ENCODE measurements at places on chromosomes 7 and 10.

GRCh38 chr7:147912946-147913638, 677.5 kb upstream of the C7orf33 start:
- no peak for DNase-seq

DNA sequence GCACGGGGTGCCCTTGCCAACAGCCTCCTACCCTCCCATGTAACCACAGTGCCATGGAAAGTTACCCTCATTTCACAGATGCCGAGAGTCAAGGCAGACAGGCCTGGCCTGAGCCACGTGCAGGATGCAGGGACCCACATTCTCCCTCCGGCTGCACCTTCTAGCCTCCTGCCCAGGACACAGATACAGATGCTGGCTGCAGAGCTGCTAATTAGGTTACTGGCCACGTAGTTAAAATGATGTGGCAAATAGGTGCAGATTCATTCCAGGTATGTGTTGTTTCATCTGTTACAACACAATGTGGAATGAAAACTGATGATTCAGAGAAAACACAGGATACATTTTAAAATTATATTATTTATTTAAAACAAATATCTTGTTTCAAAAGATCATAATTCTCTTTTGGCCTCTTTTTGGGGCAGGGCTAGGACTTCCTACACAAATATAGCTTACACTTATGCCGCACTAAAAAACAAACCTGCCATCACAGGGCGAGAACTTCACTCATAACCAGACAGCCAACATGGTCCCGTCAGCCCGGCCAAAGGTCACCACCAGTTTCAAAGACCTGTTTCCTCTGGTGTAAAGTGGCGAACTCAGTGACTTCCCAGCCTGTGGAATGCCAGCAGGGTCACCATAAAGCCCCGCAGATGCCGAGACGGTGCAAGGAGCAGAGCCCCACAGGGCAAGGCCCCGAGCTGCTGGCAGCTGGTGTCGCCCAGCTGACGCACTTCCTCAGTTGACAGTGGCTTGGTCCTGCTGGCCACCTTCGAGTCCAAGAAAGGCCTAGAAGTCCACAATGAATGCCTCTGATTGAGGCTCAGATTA, 83.5 kb downstream of the TNS3 start:
- no peak for DNase-seq

DNA sequence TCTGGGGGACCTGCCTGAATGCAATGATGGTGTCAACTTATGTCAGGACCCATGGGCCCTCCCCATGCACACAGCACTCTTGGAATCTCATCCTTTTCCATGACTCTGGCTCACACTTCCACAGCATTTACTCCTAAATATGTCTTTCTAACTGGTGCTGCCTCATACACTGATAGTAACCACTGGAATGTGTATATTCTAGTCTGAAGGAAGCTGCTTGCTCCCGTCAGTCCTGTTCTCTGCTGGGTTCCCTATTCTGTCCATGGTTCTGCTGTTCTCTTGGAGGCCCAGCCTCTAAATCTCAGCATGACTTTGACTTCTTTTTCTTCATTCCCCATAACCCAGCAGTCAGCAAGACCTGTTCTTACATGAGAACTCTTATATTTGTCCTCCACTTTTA, 1055.1 kb downstream of the KCNMA1 start:
- no peak for DNase-seq

- DNase-seq, result no peak
These were observed 23.4 kb downstream of the FRMPD2 start for GRCh38 chr10:48251152-48251524.

DNA sequence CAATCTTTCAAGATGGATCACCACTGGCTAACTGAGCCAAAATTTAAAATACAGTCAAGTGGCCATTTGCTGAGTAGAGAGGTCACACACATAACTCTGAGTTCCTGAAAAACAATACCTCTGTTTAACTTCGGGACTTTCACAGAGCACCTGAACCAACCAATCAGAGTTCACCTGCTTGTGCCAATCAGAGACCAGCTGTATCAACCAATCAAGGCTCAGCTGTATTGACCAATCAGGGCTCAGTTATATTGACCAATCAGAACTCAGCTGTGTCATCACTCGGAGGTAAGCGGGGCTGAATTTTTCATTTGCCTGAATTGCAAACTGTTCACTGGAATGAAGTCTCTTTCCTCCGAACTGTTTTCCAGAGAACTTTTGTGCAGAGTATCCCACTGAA, 10.0 kb upstream of the CPXM2 start:
- no peak for DNase-seq

DNA sequence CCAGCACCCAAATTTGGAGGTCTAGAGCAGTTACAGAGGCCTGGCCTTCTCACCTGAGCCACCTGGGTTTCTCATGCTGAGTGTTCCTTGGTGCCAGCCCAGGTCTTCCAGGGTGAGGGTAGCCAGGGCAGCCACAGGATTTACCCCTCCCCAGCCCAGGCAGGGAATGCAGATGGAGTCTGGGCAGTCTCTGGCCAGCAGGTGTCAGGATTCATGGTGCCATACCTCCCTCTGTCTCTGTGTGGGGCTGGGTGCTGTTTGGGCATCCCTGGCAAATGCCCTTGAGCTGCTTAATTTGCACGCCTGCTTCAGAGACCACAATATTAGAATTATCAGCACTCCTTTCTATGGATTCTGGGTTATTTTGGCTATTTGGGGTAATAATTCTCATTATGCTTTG, 246.7 kb downstream of the GFRA1 start:
- DNase-seq, result no peak
